MV-4-11 (cell line): ENCODE measurements at places on chromosomes 7 and 10.

- DNase-seq: no peak
Observed at GRCh38 chr7:112190120-112190519, 16.1 kb downstream of the DOCK4 start.

- peak; percentile 33 for DNase-seq
Observed at GRCh38 chr7:139231513-139232376, 708 bp downstream of the UBN2 start.

GRCh38 chr7:74656837-74657691, 454 bp upstream of the GTF2I start:
- DNase-seq: peak; percentile 92

- no peak for DNase-seq
Observed at GRCh38 chr10:44402465-44403195, 17.7 kb upstream of the CXCL12 start.

- DNase-seq: no peak
Observed at GRCh38 chr7:157516311-157516710, 179.5 kb downstream of the DNAJB6 start.

- DNase-seq: no peak
Observed at GRCh38 chr10:50927522-50928189, 42.2 kb upstream of the A1CF start.

GRCh38 chr10:3494131-3494837, 290.7 kb downstream of the KLF6 start:
- no peak for DNase-seq

DNA sequence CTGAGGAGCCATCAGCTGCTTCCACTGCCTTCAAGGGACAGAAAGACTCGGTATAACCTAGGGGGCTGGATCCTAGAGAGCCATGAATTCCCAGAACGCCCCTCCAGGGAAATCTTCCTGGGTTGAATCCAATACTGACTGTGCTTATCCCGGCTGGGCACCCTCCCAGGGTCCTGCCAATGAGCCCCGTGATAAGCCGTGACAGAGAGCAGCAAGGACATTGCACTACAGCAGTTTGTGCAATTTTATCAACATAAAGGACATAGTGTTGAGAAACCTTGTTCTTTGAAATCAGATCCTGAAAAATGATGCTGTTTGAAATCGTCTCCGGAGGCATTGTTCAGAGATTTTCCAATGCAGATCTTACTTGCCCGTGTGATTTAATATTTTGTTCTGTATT, 18.8 kb downstream of the AKR1B1 start:
- DNase-seq: no peak

DNA sequence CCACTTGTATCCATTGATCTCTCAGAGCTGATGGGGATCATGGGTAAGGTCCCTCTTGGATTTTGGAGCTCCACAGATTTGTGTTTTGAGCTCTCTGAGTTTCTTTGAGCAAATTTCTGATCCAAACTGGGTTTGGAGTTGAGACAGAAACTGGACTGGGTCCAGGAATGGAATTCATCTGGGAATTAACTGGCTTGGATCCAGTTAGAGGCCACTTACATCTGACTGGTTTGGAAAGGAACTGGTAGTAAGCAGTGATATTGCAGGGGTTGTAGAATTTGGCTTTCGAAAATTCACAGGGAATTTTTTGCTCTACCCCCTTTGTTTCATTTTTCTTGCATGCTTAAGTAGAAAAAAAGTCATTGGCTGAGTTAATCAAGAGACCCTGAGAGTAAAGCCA, 245.6 kb downstream of the SEMA3D start:
- DNase-seq: no peak

- DNase-seq: no peak
Observed at GRCh38 chr10:84543948-84544347, 215.6 kb downstream of the CCSER2 start.

DNA sequence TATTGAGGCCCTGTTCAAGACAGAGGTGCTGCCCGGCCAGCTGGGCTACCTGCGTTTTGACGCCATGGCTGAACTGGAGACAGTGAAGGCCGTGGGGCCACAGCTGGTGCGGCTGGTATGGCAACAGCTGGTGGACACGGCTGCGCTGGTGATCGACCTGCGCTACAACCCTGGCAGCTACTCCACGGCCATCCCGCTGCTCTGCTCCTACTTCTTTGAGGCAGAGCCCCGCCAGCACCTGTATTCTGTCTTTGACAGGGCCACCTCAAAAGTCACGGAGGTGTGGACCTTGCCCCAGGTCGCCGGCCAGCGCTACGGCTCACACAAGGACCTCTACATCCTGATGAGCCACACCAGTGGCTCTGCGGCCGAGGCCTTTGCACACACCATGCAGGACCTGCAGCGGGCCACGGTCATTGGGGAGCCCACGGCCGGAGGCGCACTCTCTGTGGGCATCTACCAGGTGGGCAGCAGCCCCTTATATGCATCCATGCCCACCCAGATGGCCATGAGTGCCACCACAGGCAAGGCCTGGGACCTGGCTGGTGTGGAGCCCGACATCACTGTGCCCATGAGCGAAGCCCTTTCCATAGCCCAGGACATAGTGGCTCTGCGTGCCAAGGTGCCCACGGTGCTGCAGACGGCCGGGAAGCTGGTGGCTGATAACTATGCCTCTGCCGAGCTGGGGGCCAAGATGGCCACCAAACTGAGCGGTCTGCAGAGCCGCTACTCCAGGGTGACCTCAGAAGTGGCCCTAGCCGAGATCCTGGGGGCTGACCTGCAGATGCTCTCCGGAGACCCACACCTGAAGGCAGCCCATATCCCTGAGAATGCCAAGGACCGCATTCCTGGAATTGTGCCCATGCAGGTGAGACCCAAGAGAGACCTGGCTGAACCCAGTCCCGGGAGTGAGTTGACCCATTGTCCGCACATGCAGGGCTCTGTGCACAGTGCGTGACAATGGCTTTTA, 2.8 kb downstream of the RBP3 start:
- DNase-seq: no peak

DNA sequence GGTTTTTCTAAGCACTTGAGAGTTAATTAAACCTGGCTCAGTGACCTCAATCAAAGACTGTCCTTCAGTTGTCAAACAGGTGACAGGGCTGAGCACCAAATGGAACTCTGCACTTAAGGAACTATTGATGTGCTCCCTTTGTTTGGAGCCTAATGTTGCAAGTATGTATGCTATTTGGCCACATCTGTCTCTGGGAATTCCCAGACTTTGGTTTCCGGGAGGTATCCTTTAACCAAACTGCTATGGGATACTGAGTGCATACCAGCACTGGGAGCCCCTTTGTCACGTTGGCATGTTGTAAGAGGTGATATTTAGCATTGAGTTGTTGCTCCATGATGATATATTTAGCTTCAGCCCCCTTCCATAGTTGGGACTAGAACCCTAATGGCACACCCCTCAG, 25.2 kb downstream of the ASZ1 start:
- no peak for DNase-seq

GRCh38 chr10:118506671-118507590, 88.5 kb downstream of the PRLHR start:
- DNase-seq: no peak

DNA sequence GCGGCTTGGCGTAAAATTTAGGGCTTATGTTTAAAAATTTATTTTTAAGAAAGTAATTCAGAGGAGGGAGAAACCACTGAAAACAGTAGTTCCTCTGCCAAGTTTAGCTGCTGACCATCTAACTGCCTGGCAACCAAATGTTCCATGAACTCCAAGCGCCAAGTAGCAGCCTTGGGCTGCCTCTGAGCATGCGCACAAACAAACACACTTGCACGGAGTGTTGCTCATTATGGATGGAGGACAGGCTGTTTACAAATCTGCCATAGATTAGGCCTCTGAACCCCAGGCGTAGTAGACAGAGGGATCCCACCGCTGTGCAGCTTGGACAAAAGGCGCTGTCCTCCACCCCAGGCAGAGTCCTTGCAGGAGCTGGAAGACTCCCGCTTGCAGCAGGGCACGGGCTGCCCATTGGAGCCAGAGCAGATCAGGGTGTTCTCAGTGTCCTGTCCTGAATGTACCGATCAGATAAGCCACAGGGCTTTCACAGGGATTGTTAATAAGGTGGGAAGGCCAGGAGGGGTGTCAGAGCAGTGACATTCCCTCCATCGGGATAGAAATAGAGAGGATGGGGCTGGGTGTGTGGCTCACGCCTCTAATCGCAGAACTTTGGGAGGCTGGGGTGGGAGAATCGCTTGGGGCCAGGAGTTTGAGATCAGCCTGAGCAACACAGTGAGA, 47.7 kb upstream of the LYZL1 start:
- peak; percentile 35 for DNase-seq

DNA sequence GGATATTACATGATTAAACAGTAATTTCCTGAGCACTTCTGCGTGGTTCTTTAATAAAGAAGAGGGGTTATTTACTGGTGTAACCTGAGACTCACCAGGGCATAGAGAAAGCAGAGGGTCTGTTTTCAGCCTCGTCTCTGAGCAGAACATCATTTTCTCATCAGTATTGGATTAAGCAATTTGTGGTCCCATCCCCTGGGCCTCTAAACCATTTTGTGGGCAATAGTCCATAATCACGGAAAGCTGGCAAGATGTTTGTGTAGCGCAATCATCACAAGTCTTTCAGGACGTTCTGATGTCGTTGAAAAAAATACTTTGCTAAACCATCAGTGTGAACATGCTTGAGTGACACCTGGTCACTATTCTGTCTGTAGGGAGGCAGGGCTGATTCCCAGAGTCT, 37.1 kb upstream of the SEC61G start:
- DNase-seq: no peak

- DNase-seq: no peak
Observed at GRCh38 chr7:29764227-29764626, 42.1 kb upstream of the WIPF3 start.

DNA sequence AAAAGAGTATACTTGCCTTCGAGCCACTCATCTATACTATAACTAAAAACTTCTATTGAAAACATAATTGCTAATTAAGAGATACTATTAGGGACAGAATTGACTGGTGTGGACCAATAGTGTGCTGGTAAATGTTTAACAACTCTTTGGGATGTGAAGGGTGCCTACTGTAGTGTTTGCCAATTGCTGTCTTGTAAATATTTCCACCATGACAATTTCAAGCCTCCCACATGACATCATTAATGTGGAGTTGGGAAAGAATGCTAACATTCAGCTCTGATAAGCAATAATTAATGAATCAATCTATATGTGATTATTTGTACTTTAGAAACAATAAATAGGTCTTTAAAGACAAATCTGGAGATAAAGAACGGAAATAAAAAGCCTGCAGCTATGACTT, 136.8 kb downstream of the DGKB start:
- no peak for DNase-seq

GRCh38 chr7:138167869-138168296, 91.6 kb downstream of the AKR1D1 start:
- no peak for DNase-seq

DNA sequence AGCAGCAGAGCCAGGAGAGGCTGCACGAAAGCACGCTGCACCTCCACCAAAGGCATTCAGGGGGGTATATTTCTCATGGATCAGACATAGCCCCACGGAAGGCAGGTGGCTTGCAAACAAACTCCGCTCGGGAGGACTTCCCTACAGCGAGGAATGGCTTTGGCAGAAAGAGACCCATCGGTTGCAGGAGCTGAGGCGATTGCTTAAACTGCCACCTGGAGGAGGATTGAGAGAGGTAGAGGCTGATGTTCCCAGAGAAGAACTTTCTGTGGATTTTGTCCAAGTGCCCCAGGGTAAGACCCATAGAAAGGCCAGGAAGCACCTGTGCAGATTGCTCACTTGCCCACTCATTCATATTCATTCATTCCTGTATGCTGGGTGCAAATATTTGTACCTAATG, 89.1 kb downstream of the NEUROD6 start:
- DNase-seq: no peak

- DNase-seq: no peak
Observed at GRCh38 chr10:105148456-105148855, 507.4 kb downstream of the SORCS3 start.

GRCh38 chr7:156475179-156475578, 165.4 kb upstream of the RNF32 start:
- DNase-seq: peak; percentile 90

- peak; percentile 93 for DNase-seq
Observed at GRCh38 chr7:92641921-92642511, 51.8 kb upstream of the FAM133B start.

GRCh38 chr7:23893176-23893941, 183.3 kb downstream of the STK31 start:
- no peak for DNase-seq

DNA sequence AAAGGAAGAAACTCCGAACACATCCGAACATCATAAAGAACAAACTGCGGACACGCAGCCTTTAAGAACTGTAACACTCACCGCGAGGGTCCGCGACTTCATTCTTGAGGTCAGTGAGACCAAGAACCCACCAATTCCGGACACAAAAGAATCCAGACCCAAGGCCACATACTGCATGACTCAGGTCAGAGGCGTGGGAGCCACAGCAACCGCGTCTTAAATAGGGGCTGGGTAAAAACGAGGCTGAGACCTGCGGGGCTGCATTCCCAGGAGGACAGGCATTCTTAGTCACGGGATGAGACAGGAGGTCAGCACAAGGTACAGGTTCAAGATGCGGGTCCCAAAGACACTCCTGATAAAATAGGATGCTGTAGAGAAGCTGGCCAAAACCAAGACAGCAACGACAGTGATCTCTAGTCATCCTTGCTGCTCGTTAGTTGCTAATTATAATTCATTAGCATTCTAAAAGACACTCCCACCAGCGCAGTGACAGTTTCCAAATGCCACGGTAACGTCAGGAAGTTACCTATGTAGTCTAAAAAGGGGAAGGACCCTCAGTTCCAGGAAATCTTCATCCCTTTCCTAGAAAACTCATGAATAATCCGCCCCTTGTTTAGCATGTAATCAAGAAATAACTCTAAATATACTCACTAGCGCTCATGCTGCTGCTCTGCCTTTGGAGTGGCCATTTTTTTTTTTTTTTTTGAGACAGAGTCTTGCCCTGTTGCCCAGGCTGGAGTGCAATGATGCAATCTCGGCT, 19.3 kb downstream of the AP5Z1 start:
- peak; percentile 62 for DNase-seq

DNA sequence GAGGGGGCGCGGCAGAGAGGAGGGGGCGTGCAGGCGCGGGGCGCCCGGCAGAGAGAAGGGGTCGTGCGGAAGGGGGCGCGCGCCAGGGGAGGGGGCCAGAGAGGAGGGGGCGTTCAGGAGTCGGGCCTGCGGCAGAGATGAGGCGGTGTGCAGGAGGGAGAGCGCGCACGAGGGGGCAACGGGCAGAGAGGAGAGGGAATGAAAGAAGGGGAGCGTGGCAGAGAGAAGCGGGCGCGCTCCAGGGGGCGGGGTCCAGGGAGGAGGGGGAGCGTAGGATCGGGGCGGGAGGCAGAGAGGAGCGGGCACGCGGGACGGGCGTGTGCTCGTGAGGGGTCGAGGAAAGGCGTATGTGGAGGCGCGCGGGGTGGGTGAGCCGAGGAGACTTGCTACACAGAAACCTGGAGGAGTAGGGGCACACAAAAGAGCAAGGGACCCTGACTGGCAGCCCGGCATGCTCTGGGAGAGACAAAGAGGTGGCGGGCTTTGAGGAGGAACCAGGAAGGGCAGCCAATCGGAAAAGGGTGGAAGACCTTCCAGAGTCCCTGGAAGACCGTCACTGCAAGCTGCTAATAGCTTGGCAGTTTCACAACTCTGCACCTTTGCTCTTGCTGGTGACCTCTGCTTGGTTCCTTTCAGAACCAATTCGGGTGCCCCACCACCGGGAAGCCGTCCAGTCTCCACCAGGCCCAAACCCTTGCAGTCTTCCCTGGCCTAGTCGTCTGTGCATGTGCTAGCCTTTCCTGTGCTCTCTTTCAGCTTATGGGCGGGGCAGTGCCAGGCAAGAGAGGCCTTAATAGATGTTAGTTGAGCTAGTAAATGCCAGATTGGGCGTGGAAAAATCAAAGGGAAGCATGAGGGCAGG, 639 bp downstream of the DYDC2 start:
- no peak for DNase-seq
